ENCODE measurements at places on chromosomes 16 and 17.

GRCh38 chr17:82602487-82602886 lies 45.8 kb downstream of the WDR45B start:
- DNase-seq: no peak

- DNase-seq: no peak
Observed at GRCh38 chr16:572865-573650, 3.3 kb downstream of the PIGQ start.

DNA sequence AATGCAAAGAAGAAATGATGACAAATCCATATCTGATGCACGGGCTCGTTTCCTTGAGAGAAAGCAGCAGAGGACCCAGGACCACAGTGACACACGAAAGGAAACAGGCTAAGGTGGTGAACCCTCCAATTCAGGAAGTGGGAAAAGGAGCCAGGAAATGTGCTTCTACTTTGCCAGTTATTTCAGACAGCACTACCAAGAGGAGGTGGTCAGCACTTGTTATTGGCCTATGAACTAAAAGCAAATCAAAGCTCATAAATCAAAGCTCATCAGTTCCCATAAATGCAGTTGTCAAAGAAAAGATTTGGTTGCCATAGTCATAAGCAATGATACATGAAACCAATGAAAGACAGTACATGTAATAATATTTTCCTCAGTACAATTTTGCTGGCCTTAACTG lies 12.6 kb upstream of the CLTC start:
- DNase-seq: no peak

- no peak for DNase-seq
Observed at GRCh38 chr16:69302301-69302700, 8.8 kb upstream of the VPS4A start.

GRCh38 chr16:87367529-87367928 lies 16.0 kb downstream of the FBXO31 start:
- DNase-seq: no peak

DNA sequence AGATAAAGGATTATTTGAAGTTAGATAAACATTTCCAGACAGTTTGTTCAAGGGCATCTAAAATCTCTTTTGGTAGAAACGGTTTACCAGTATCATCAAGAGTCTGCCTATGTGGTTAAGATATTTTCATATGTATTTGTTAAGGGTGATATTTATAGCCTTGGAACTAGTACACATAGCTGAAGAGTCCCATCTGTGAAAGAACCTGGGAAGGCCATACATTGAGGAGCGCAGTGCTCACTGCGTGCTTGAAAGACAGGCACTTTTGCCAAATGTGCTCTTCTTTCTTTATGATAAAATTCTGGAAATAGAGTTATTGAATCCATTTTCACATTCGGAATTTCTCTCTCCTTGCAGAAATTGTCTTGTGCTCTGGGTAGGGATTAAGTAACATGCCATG lies 7.7 kb downstream of the IGSF6 start:
- no peak for DNase-seq

DNA sequence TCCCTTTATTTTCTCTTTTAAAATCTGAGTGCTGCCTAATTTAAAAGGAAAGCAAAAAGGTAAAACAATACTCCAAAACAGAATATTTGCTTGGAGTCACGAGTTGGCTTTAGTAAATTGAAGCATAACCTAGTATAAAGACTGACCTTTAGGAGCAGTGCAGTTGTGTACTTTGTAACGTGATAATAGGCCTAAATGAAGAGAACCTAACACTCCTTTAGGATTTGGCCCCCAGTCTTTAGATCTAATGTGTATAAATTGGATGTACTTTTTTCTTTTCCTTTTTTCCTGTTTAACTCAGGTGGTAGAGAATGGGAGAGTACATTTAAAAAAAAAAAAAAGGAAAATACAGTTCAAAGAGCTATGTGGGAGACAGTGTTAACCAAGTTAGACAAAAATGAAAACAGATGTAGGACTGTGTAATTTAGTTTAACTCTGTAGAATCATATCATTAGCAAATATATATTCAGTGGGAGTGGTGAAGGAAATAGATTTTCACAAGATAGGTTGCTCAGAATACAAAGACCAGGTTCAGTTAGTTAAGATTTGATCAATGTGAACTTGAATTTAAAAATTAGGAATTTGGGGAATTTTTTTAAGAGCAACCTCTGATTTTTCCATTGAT lies 16.8 kb downstream of the CPD start:
- DNase-seq: no peak

DNA sequence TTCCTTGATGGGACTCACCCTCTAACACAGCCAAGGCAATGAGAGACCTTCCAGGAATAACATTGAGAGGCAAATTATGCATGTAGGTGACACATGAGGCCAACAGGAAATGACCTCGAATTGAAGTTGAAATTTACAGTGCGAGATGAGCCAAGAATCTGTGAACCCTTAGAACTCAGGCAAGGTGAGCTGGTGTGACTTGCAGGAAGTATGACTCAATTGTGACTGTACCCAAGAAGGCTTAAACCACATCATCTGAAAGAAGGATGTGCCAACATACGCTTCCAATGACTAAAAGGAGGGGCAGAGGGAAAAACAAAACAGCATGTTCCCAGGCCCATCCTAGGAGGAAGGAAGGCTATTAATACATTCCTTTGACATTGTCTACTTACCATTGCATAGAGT lies 44.8 kb downstream of the PITPNC1 start:
- no peak for DNase-seq

DNA sequence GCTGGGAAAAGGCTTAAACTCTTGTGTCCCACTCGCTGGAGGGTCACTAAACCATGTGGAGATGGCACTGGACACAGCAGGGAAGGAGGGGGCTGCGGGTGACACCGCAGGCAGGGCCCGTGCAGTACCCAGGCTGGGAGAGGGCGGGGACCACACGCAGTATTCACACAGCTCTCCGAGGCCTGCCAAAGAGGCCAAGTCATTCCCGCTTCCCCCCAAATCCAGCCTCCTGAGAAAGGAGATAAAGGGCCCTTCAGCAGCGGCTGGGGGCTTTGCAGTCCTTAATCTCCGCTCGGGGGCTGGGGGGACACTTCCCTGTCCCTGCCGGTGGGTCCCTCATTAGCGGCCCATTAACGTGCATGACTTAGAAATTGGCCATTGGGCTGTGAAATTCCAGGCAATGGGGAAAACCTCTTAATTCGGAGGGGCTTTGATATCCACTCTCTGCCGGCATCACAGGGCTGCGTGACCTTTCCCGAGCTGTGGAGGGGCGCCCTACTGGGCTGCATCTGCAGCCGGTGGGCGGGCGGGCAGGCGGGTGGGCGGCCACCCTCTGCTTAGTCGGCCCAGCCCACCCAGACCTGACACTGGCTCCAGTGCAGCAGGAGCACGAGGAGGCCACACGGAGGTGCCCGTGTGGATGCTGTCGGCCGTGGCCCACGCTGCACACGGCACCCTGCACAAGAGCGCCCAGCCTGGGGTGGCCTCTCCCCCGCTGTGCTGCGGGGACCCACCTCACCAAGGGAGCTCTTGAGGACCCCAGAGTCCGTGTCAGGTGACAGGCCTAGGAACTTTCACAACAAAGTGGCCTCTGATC lies 2.6 kb upstream of the SLC38A8 start:
- DNase-seq: peak; percentile 66

DNA sequence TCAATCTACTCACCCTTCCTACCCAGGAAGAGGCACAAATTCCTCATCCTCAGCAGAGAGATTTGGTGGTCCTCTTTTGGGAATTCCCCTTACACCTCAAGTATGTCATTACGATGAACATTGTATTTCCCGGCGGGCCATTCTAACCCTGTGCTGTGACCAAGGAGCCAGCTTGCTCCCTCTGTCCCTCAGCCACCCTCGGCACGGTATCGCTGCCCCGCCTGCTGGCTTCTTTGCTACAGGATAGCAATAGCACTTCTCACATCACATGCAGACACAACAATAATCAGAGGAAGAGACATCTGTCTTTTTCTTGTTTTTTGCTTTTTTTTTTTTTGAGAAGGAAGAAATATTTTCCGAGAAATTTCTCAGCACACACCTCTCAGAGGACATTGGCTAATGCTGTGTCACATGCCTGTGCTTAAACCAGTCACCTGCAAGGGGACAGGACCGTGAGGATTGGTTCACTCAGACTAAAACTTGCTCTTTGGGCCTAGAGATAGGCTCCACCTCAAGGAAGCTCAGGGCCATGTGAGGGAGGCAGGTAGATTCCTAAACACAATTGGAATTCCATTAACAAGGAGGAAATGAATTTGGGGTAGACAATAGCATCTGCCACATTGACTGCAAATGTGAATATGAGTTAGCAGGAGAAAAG lies 41.2 kb downstream of the TMC5 start:
- DNase-seq: no peak

DNA sequence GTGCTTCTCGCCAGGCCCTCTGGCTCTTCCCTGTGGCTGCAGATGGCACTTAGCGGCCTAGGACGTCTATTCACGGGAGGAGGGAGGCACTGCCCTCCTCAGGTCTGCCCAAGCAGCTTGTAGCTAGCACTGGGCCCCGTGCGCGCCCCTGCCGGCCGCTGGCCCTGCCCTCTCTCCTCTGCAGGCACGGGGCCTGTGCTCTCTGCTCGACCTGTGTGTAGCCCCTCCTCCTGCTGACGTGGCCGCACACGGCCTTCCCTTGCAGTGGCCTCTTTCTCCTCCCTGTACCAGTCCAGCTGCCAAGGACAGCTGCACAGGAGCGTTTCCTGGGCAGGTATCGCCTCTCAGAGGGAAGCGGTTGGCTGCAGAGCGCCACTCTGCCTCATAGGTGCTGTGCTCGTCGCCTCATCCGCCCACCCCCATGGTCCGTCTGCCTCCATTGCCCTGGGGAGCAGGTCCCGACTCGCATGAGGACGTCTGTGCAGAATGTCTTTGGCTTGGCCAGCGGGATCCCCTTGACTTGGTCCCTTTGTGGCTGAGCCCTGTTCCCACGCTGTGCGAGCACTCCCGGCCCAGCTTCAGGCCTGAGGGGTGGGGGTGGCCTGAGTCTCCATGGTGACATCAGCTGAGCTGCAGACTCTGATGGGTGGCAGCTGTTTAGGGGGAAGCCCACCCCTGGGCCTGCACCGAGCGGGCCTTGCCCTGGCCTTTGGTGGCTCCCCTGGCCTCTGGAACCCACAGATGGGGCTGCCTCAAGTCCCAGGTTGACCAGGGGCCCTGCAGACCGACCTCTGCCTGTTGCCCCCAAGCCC lies 34.6 kb downstream of the TSC2 start:
- DNase-seq: no peak

DNA sequence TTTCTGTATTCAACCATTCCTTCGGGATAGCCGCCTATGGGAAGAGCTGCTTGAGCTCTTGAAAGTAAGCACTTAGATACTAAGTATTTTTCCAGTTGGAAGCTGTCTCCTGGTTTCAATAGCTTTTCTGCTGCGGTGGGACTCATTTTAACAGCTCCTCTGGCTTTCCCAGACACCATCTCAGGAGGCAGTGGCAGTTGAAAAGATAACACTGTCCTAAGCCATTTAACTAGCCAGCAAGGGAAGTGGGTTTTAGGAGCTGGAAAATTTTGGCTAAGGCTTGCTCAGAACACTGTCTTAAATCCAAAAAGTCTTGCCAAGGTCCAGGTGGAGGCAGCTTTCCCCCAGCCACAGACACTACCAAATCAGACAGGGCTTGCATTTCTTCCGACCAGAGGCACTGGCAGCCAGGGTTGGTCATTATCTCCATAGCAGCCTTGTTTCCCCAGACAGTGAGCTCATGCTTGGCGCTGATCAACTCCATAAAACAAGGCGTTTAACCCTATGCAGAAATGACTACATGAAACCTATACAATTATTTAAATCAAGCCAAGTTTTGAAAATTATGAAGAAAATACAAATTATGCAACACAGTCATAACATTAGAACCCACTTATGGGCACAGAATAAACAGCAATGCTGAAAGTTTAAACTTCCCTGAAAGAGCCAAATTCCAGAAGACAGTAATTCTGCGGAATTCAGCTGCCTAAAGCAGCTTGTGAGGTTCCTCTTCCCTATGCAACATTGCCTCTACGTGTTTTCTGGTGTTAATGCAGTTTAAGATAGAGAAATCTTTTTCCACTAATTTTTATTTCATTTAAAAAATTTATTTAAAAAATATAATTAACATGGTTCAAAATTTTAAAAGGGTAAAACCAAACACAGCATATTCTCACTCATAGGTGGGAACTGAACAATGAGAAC lies 25.0 kb downstream of the GABARAPL2 start:
- peak; percentile 79 for DNase-seq

DNA sequence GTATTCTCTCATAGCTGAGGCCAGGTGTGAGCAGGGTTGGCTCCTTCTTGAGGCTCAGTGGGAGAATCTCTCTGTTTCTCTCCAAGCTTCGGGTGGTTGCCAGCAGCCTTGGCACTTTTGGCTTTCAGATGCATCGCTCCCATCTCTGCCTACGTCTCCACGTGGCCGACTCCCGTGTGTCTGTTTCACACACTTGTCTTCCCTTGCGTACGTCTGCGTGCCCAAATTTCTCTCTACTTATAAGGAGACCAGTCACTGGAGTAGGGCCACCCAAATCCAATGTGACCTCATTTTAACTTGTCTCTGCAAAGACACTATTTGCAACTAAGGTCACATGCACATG lies 14.7 kb downstream of the OSBPL7 start:
- no peak for DNase-seq

GRCh38 chr16:75745242-75745641 lies 19.0 kb upstream of the CPHXL start:
- no peak for DNase-seq

DNA sequence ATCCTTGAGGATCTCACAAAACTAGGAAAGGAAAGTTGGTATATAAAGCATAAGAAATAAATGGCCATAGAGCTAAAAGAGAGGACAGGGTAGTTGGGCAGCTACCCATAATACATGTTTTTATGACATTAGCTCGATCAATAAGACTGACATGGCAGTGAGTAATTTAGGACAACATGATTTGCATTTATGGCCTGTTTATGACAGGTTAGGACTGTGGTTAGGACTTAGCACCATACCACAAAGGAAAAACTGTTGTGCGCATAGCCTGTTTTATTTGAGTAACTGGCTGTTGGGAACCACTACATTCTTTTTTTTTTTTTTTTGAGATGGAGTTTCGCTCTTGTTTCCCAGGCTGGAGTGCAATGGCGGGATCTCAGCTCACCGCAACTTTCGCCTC lies 18.0 kb upstream of the TRIM37 start:
- DNase-seq: no peak

DNA sequence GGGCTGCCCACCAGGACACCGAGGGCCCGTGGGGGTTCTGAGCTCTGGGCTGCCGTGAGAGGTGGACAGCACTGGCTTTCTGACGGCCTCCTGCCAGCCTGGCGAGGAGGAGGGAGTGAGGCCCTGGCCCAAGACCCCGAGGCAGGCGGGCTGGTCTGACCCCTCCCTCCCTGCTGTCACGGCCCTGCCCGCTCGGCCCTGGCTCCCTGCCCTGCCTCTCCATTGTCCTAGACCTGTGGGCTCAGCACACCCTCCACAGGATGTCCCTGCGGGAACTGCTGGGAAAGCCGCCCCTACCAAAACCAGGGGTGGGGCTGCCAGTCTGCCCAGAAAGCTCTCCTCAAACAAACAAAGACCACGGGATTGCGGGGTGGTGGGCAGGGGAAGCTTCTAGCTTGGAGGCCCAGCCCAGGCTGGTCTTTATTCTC lies 20.7 kb downstream of the SPNS2 start:
- no peak for DNase-seq

GRCh38 chr17:27463235-27463677 lies 7.0 kb downstream of the KSR1 start:
- no peak for DNase-seq

GRCh38 chr16:48197294-48197693 lies 41.5 kb upstream of the ABCC12 start:
- no peak for DNase-seq

GRCh38 chr17:1232786-1233185 lies 37.5 kb upstream of the BHLHA9 start:
- DNase-seq: no peak

- DNase-seq: no peak
Observed at GRCh38 chr16:49952386-49952785, 72.6 kb upstream of the CNEP1R1 start.

- DNase-seq: no peak
Observed at GRCh38 chr17:77092025-77092424, 48.7 kb upstream of the SEC14L1 start.
